ENCODE measurements at places on chromosomes 13 and 19. TPM values are rescaled to one million over a fixed set of nuclear protein-coding genes. Genes with fewer than 3 reads are reported as not detected.

The SELENOV gene
- 0.78 TPM for total RNA-seq

The SIX5 gene
- 47.3 TPM for total RNA-seq

The SRRM5 gene
- total RNA-seq = 0.63 TPM

The GZMM gene
- 0.40 TPM for total RNA-seq

The KIR2DL4 gene
- not detected for total RNA-seq

DNA sequence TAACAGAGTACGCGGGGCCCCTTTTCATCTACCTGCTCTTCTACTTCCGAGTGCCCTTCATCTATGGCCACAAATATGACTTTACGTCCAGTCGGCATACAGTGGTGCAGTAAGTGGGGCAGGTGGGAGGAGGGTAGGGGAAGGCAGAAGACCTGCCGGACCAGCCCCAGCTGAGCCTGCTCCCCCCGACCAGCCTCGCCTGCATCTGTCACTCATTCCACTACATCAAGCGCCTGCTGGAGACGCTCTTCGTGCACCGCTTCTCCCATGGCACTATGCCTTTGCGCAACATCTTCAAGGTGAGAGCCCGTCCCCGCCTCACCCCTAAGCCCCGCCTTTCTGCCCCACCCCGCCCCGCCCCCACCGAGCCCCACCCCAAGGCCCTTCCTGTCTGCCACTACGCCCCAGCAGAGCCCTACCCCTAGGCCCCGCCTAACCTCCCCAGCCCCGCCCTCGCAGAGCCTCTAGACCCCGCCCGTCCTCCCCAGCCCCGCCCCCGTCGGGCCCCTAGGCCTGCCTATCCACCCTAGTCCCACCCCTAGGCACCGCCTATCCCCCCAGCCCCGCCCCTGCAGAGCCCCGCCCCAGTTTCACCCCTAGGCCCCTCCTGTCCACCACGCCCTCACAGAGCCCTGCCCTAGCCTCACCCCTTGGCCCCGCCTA is 7.7 kb downstream of the NDUFB7 start:
- H3K4me1 ChIP-seq = peaks cover 12% of the 10 kb centered on the region
- DNase-seq = no peak
- H3K27me3 ChIP-seq = no peaks in the 10 kb centered on the region
- H3K27ac ChIP-seq = no peak overlapping the region
- H3K36me3 ChIP-seq = peaks cover 10% of the 10 kb centered on the region
- no peak overlapping the region for H3K4me3 ChIP-seq

GRCh38 chr19:14149509-14149994 is 13.2 kb upstream of the ASF1B start:
- no peak overlapping the region for H3K27ac ChIP-seq
- H3K4me1 ChIP-seq = peaks cover 20% of the 10 kb centered on the region
- peaks cover 13% of the 10 kb centered on the region for H3K36me3 ChIP-seq
- H3K27me3 ChIP-seq = no peaks in the 10 kb centered on the region
- no peak overlapping the region for H3K4me3 ChIP-seq

- H3K4me3 ChIP-seq = no peak overlapping the region
- H3K27ac ChIP-seq = no peak overlapping the region
- H3K27me3 ChIP-seq = no peaks in the 10 kb centered on the region
- no peak for DNase-seq
Observed at GRCh38 chr13:25943658-25944057, 108.2 kb downstream of the SHISA2 start.

DNA sequence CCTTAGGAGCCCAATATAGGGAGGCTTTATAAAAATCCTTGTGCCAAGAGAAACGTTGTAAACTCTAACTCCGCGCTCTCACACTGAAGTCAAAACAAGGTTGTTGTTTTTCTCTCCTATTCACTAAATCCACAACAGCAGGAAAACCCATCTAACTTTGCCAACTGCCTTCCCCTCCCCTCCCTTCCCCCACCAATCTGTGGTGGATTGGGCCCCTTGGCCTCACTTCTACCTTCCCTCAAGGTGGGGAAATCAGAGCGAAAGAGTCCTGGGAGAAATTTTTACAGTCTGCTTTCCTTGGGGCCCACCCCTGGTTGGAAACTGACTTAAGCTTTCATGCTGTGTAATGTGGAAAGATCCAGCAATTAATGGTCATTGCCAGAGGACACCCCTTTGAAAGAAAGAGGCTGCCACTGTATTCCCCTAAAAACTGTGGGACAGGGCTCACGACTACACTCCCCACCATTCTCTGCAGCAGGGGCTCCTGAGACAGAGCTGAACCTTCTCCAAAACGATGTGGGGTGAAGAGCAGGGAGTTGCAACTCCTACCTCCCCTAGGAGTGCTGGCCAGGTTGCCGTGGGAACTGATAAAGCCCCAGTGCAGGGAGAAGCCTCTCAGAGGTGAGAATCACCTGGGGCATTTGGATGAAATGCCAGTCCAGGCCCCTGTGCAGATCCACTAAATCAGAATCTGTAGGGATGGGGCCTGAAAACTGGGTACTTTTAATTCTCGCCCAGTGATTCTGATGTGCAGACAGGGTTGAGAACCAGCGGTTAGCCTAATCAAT is 1.1 kb downstream of the DHRS12 start:
- peak overlapping the region; percentile 83 for H3K4me3 ChIP-seq
- no peak for DNase-seq
- peaks cover 33% of the 10 kb centered on the region for H3K4me1 ChIP-seq
- no peaks in the 10 kb centered on the region for H3K36me3 ChIP-seq
- H3K27ac ChIP-seq = peak overlapping the region; percentile 95

DNA sequence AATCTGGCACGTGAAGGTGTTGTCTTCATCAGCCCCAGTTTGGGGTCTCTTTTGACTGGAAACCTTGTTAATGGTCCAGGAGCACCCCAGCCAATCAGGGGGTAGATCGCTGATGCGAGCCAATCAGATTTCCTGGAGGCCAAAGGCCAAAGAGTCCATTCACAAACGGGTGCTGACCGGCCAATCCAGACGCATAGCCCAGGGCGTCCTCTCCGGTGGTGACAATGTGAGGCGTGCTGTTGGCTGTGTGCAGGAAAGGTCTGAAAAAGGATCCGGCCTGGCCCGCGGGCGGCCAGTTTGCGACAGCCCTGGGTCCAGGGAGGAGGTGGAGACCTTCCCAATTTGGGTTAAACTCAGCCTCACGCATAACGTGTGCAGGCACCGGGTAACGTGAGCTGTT is 3.1 kb downstream of the MAST3 start:
- H3K36me3 ChIP-seq = no peaks in the 10 kb centered on the region
- peaks cover 45% of the 10 kb centered on the region for H3K27me3 ChIP-seq
- no peak for DNase-seq
- H3K27ac ChIP-seq = no peak overlapping the region

- H3K27ac ChIP-seq = no peak overlapping the region
- DNase-seq = no peak
- peaks cover 9% of the 10 kb centered on the region for H3K4me1 ChIP-seq
- peaks cover 18% of the 10 kb centered on the region for H3K27me3 ChIP-seq
Observed at GRCh38 chr13:49388091-49388635, 55.7 kb downstream of the CAB39L start.

GRCh38 chr19:10946958-10947657 is 13.7 kb upstream of the SMARCA4 start:
- no peak overlapping the region for H3K4me3 ChIP-seq
- peak overlapping the region; percentile 84 for H3K27ac ChIP-seq
- no peaks in the 10 kb centered on the region for H3K36me3 ChIP-seq
- DNase-seq = no peak
- H3K27me3 ChIP-seq = no peaks in the 10 kb centered on the region

DNA sequence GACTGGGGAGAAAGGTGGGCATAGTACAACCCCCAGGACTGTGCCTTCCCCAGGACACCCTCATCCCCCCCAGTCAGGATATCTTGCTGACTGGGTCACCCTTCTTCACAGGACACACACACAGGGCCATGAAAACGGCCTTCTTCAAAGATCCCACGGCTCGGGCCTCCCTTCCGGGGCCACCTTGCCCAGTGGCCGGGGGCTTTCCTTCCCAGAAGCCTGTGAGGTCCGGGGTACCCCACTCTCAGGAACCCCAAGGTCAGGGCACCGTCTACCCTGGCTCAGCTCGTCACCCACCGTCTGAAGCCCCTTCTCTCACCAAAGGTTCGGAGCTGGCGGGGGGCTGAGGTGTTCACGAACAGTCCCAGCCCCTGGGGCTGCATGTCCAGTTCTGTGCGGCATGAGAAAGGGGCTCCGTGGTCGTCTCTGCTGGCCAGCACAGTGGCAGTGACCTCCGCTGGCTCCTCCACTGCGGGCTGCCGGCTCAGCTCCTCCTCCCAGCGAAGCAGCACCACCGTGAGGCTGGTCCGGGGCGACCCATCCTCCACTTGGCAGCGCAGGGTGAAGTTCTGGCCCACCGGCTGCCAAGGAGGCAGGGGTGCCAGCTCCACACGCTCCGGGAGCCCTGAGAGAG is 2.1 kb upstream of the RAVER1 start:
- no peak overlapping the region for H3K27ac ChIP-seq
- DNase-seq = no peak
- H3K36me3 ChIP-seq = no peaks in the 10 kb centered on the region
- peak overlapping the region; percentile 96 for H3K4me3 ChIP-seq
- H3K4me1 ChIP-seq = peaks cover 23% of the 10 kb centered on the region
